Islet precursor cell (in vitro differentiated cells): ENCODE measurements at places on chromosomes 16 and 17.

DNA sequence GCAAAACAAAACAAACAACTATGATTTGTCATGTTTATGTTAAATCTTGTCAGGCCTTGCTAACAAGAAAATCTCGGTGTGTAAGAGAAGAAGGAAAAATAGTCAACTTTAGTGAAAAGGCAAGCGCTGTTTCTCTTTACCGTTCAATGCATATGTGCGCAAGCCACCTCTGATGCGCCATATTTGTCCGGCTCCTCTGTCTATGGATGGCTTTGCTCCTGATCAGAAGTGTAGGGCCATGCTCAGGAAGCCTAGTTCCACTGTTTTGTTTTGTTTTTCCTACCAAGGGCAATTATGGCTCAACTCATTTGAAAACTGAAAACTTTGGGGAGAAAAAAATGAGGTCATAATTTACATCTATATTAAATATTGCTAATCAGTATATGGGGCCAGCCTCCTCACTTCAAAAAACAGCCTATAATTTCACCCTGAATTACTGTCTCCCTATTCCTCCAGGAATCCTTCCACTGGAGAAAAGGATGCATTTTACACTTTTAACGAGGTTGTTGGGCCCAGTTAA is 4.5 kb downstream of the MAF start:
- DNase-seq: no peak

DNA sequence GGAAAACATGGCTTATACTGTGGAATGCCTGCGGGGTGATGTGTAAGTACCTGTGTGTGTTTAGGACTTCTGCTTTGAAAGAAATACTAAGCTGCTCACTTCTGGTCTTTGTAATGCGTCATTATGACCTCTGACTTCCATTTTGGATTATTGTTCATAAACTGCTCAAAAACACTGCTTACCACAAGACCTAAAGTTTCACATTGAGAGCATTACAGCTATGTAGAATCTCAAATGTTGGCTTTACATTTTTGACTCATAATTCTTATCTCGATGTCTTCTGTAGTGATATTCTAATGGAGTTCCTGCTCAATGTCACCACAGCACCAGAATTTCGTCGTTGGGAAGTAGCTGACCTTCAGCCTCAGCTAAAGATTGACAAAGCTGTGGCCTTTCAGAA is 9.3 kb downstream of the UQCRC2 start:
- DNase-seq: no peak

- peak; percentile 33 for DNase-seq
Observed at GRCh38 chr17:34764716-34765115, 185.3 kb downstream of the TMEM132E start.

DNA sequence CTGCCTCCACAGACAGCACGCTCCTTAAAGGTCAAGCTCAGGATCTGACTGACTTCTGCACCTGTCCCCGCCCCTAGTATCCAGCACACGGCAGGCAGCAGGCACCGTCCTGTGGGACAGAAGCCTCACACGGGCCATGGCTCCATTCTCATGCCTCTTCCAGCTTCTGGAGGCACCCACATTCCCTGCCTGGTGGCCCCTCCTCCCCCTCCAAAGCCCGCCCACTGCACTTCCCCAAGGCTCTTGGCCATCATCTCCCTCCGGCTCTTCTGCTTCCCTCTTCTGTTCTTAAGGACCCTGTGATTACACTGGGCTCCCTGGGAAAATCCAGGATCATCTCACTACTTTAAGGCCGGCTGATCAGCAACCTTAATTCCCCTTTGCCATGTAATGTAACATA is 3.5 kb downstream of the CANT1 start:
- peak; percentile 52 for DNase-seq

DNA sequence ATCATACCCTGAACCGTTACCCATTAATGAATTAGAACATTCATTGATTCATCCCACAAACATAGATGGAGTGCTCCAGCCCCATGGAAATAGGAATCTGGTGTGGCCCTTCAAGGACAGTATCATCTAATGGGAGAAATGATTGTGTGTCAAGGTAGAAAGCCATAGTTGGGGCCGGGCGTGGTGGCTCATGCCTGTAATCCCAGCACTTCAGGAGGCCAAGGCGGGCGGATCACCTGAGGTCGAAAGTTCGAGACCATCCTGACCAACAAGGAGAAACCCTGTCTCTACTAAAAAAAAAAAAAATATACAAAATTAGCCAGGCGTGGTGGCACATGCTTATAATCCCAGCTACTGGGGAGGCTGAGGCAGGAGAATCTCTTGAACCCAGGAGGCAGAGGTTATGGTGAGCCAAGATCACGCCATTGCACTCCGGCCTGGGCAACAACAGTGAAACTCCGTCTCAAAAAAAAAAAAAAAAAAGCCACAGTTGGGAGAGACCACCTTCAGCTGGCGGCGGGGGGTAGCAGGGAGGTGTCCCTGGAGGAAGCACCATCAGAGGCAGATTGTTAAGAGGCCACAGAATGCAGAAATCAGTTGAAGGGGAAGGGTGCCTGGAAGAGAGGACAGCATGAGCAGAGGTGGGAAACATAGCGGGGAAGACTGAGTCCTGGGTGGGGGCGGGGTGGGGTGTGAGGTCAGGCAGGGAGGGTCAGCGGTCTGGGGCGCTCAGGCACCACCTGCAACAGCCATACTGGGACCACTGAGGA is 60.0 kb downstream of the USP22 start:
- DNase-seq: peak; percentile 15

GRCh38 chr17:31499771-31500554 is 108.5 kb downstream of the RAB11FIP4 start:
- DNase-seq: peak; percentile 98

- DNase-seq: no peak
Observed at GRCh38 chr16:19437280-19437679, 19.6 kb downstream of the TMC5 start.

DNA sequence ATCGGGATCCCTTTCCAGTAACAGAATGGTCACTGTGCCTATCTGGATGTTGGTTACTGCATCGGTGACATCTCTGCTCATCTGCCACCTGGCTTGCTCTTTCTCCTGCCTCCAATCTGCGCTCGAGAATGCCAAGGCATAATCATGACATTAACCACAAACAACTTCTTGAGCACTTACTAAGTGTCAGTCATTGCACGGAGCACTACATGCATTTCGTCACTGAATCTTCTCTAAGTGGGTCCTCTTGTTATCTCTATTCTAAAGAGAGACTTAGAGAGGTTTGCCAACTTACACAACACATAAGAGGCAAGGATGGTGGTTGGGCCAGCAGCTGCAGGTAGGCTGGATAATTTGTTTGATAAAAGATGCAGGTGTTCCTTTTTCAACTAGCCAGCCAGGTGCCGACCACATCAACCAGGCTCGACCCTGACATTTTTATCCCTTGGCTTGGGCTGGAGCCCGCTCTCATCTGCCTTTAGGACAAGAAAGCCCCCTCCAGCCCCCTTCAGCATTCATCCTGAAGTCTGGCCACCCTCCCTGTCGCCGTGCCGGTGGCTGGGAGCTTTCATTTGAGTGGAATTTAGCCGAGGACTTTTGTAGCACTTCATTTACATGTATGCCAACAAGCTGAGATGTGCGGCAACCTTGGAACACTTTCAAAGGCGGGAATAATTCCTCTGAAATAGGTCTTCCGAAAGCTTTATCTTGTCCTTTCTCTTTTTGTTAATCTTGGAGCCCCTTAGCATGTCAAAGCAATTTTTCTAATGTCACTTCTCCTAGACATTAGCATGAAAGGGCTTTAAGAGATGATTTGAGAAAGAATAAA is 89.3 kb upstream of the NKD1 start:
- peak; percentile 43 for DNase-seq

- DNase-seq: peak; percentile 54
Observed at GRCh38 chr17:79977708-79978547, 57.7 kb downstream of the TBC1D16 start.
